Endothelial cell of coronary artery (primary cell): ENCODE measurements at places on chromosomes 5 and 9. TPM values are rescaled to one million over a fixed set of nuclear protein-coding genes. Genes with fewer than 3 reads are reported as not detected.

Gene PCDHA6
- total RNA-seq, result 0.56 and 0.63 TPM in 2 replicates

Gene CDH9
- not detected in 2 replicates for total RNA-seq

Gene EPB41L4B
- total RNA-seq, result 1.2 and 1.3 TPM in 2 replicates

Gene SPATA31C1
- not detected in 2 replicates for total RNA-seq

Gene PCDHA9
- total RNA-seq, result 0.09 TPM in 2 replicates

Gene WDR70
- 35.4 and 37.6 TPM in 2 replicates for total RNA-seq

Gene SPATA31A3
- not detected in 2 replicates for total RNA-seq

Gene RNF208
- total RNA-seq, result 0.09 and 0.19 TPM in 2 replicates

Gene PPWD1
- total RNA-seq, result 30.5 and 38.9 TPM in 2 replicates

Gene PRR16
- total RNA-seq, result 0.09 and 1.6 TPM in 2 replicates

Gene RICTOR
- 30.8 and 30.9 TPM in 2 replicates for total RNA-seq

Gene GHR
- 0.66 and 0.99 TPM in 2 replicates for total RNA-seq

Gene IRX2
- total RNA-seq, result 0.28 TPM in 1 of 2 replicates, not detected in the other

Gene PCDHB2
- total RNA-seq, result 1.8 and 3.5 TPM in 2 replicates

Gene PHYHD1
- 0.27 and 0.75 TPM in 2 replicates for total RNA-seq

Gene BTNL8
- total RNA-seq, result not detected in 2 replicates

Gene IFNB1
- total RNA-seq, result not detected in 2 replicates

Gene GABBR2
- 9.0 and 21.6 TPM in 2 replicates for total RNA-seq

Gene PDE8B
- not detected in 2 replicates for total RNA-seq

Gene PCDHGA1
- 0.36 and 1.0 TPM in 2 replicates for total RNA-seq

Gene C9
- 0.27 TPM in 1 of 2 replicates, not detected in the other for total RNA-seq

Gene RASGRF2
- 12.4 and 13.6 TPM in 2 replicates for total RNA-seq

Gene SH3GL2
- 0.09 TPM in 1 of 2 replicates, not detected in the other for total RNA-seq

Gene IFNA13
- not detected in 2 replicates for total RNA-seq

Gene ROPN1L
- total RNA-seq, result 0.28 and 0.45 TPM in 2 replicates

Gene WWC1
- total RNA-seq, result under 0.01 and 0.36 TPM in 2 replicates

Gene TXNDC8
- not detected in 2 replicates for total RNA-seq

Gene STK32A
- under 0.01 and 0.38 TPM in 2 replicates for total RNA-seq

Gene TMC1
- total RNA-seq, result 2.1 and 5.8 TPM in 2 replicates

Gene ENHO
- total RNA-seq, result 0.09 TPM in 1 of 2 replicates, not detected in the other

Gene SLC6A7
- not detected in 2 replicates for total RNA-seq

Gene NRG2
- 0.66 and 2.1 TPM in 2 replicates for total RNA-seq

Gene TIFAB
- total RNA-seq, result not detected in 2 replicates

Gene CD72
- not detected in 2 replicates for total RNA-seq

Gene ABO
- not detected in 2 replicates for total RNA-seq

Gene DOLK
- total RNA-seq, result 23.4 and 30.9 TPM in 2 replicates

Gene CYSRT1
- 0.19 and 0.45 TPM in 2 replicates for total RNA-seq

Gene KCNMB1
- 0.54 and 0.66 TPM in 2 replicates for total RNA-seq

Gene MGAT1
- 67.2 and 87.7 TPM in 2 replicates for total RNA-seq

Gene ANKRD20A1
- 0.36 and 1.7 TPM in 2 replicates for total RNA-seq

Gene LCN2
- 0.18 TPM in 1 of 2 replicates, not detected in the other for total RNA-seq

Gene OMD
- total RNA-seq, result 0.94 TPM in 1 of 2 replicates, not detected in the other

Gene STC2
- total RNA-seq, result 30.4 and 303 TPM in 2 replicates

Gene PTRH1
- total RNA-seq, result 44.9 and 49.9 TPM in 2 replicates

Gene IRGM
- total RNA-seq, result not detected in 2 replicates

Gene AGGF1
- total RNA-seq, result 19.3 and 26.9 TPM in 2 replicates

Gene WDR38
- total RNA-seq, result not detected in 2 replicates

Gene NTRK2
- 0.09 and 0.18 TPM in 2 replicates for total RNA-seq

Gene EGR1
- 0.27 and 1.5 TPM in 2 replicates for total RNA-seq

Gene CMYA5
- under 0.01 TPM in 2 replicates for total RNA-seq

Gene PDCD1LG2
- 11.7 and 24.4 TPM in 2 replicates for total RNA-seq
